Daoy (cell line): ENCODE measurements at places on chromosomes 13 and 19. TPM values are rescaled to one million over a fixed set of nuclear protein-coding genes. Genes with fewer than 3 reads are reported as not detected.

GRCh38 chr19:35069696-35070095 lies 28.2 kb downstream of the HPN start:
- no peak for DNase-seq

DNA sequence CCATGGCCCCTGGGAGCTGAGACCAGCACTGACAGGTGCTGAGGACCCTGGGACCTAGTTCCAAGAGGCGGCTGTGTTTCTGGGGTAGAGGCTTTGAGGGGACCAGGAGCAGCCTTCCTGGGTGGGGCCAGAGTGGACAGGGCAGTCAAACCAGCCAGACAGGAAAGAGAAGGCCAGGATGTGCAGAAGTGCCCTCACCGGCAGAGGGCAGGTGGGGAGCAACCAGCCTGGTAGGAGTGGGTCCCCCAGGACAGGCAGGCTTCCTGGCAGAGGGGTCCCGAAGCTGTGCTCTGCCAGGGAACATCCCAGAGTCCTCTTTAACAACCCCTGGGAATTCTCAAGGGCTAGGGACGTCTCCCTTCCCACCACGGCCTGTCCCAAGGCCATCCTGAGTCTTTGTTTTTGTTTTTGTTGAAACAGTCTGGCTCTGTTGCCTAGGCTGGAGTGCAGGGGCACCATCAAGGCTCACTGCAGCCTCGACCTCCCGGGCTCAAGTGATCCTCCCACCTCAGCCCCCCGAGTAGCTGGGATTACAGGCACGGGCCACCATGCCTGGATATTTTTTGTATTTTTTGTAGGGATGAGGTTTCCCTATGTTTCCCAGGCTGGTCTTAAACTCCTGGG lies 3.0 kb upstream of the HIPK4 start:
- peak; percentile 23 for DNase-seq

GRCh38 chr19:12756150-12756883 lies 4.7 kb downstream of the BEST2 start:
- no peak for DNase-seq

DNA sequence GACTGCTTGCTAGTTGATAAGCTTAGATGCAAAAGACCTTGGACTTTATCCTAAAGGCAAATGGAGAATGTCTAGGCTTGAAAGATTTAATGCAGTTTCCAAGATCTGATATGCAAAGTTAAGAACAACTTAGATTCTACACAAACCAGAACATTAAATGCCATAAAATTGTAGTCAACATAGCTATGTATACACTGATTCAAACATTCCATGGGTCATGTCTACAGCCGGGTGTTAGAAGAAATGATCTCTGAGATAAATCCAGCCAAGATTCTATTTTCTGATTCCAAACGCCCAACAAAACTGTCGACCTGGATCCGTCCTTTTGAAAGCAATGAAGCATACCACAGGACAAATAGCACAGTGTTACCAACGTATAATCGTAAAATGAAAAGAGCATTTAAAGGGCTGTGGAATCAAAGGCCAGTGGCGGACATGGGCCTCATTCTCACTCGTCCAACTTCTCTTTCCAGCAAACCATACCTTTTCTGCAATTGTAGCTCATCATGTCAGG lies 52.7 kb downstream of the KCTD12 start:
- DNase-seq = no peak

GRCh38 chr13:23621316-23621645 lies 51.1 kb downstream of the TNFRSF19 start:
- DNase-seq = peak; percentile 81

GRCh38 chr13:99526549-99526948 lies 25.3 kb downstream of the TM9SF2 start:
- no peak for DNase-seq

GRCh38 chr19:1882089-1882785 lies 3.1 kb downstream of the ABHD17A start:
- DNase-seq = no peak

DNA sequence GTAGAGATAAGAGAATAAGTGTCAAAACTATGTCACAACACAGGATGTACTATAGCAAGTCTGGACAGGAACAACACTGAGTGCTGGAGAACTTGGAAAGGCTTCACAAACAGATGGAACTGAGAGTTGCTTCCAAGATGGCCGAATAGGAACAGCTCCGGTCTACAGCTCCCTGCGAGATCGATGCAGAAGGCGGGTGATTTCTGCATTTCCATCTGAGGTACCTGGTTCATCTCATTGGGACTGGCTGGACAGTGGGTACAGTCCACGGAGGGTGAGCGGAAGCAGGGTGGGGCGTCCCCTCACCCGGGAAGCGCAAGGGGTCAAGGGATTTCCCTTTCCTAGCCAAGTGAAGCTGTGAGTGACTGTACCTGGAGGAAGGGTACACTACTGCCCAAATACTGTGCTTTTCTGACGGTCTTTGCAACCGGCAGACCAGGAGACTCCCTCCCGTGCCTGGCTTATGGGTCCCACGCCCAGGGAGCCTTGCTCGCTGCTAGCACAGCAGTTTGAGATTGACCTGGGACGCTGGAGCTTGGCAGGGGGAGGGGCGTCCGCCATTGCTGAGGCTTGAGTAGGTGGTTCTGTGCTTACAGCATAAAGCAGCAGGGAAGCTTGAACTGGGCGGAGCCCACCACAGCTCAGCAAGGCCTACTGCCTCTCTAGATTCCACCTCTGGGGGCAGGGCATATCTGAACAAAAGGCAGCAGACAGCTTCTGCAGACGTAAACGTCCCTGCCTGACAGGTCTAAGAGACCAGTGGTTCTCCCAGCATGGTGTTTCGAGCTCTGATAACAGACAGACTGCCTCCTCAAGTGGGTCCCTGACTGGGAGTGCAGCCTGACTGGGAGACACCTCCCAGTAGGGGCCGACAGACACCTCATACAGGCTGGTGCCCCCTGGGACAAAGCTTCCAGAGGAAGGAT lies 46.0 kb downstream of the USP12 start:
- no peak for DNase-seq

B3GNT8 gene
- total RNA-seq = 0.06 TPM in 1 of 2 replicates, not detected in the other

TLE6 gene
- 0.69 and 12.3 TPM in 2 replicates for total RNA-seq
